Thoracic aorta (tissue), 2 donors: ENCODE measurements at places on chromosomes 2 and 18.

DNA sequence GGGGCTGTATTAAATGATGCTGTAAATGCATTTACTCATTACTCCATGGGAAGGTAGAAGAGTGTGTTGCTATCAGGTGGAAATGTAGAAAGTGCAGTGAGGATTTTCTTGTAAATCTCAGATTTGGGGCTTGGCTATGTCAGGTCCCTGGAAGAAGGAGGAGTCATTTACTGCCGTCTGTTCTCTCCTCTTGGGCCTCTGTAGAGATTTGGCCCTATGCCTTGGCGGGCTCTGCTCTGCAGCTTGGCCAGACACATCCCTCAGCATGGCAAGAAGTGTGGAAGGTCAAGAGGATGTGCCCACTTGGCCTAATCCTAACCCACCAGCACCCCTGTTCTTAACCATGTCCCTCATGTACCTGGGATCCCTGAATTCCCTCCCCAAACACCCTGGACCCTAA is 6.7 kb downstream of the IL1R1 start:
- H3K36me3 ChIP-seq = no peaks in the 10 kb centered on the region
- DNase-seq = no peak
- H3K27ac ChIP-seq = no peak overlapping the region
- no peaks in the 10 kb centered on the region for H3K27me3 ChIP-seq

DNA sequence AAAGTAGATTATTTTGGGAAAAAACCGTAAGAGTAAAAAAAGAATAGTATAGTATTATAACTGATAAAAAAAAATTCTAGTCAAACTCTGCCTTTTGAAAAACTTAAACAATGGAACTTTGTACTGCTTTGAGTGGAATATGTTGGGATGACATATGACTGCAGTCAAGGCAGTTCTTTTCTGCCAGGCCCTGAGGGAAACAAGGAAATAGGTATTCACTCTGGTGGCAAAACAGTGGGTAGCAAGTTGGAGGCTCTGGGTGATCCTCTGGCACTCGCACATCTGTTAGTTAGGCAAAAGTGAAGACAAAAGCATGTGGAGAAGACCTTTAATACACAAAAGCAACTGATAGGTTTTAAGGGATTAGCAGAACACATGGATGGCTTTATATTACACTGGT is 102.2 kb downstream of the ARHGEF33 start:
- DNase-seq = no peak
- H3K27me3 ChIP-seq = no peaks in the 10 kb centered on the region
- H3K36me3 ChIP-seq = peaks cover 9% of the 10 kb centered on the region
- H3K4me1 ChIP-seq = no peaks in the 10 kb centered on the region
- no peak overlapping the region for H3K27ac ChIP-seq
- no peak overlapping the region for H3K4me3 ChIP-seq

GRCh38 chr2:101528501-101528900 is 53.6 kb upstream of the RFX8 start:
- H3K36me3 ChIP-seq = no peaks in the 10 kb centered on the region
- no peak overlapping the region for H3K27ac ChIP-seq
- peaks cover 5% of the 10 kb centered on the region for H3K4me1 ChIP-seq
- H3K27me3 ChIP-seq = no peaks in the 10 kb centered on the region

GRCh38 chr2:234569776-234570430 is 73.0 kb upstream of the ARL4C start:
- H3K36me3 ChIP-seq = no peaks in the 10 kb centered on the region

DNA sequence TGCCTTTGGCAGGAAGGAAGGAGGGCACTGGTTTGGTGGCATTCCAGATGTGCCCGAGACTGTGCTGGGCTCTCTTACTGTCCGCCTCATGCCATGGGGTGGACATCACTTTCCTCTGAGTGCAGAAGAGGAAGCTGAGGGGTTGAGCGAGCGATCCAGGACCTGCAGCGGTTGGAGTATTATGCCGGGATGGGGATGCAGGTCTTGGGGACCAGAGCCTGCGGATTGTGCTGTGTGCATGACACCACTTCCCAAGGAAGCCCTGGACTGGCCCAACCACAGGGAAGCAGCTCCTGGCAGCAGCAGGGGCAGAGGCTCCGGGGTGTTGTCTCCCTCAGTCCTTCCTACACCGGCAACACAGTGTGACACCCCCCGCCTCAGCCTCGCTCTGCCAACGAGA is 44.5 kb downstream of the ATP6V1C2 start:
- no peak overlapping the region for H3K27ac ChIP-seq
- H3K4me1 ChIP-seq = no peaks in the 10 kb centered on the region
- H3K4me3 ChIP-seq = no peak overlapping the region
- no peak for DNase-seq
- no peaks in the 10 kb centered on the region for H3K27me3 ChIP-seq
